ENCODE measurements at places on chromosomes 1 and 21. TPM values are rescaled to one million over a fixed set of nuclear protein-coding genes. Genes with fewer than 3 reads are reported as not detected.

PTCH2 gene
- total RNA-seq: 2.4 TPM

VANGL1 gene
- 14.8 TPM for total RNA-seq

UROD gene
- 54.5 TPM for total RNA-seq

KRTAP22-1 gene
- total RNA-seq: not detected

UMODL1 gene
- 0.28 TPM for total RNA-seq

KCNA2 gene
- total RNA-seq: 2.6 TPM

SELL gene
- 190 TPM for total RNA-seq

FAM151A gene
- total RNA-seq: not detected

RXFP4 gene
- not detected for total RNA-seq

MAN1A2 gene
- total RNA-seq: 87.1 TPM

IFNGR2 gene
- 3.6 TPM for total RNA-seq

CHRNB2 gene
- total RNA-seq: not detected

GJA8 gene
- not detected for total RNA-seq

STUM gene
- total RNA-seq: not detected

NKAIN1 gene
- total RNA-seq: not detected

SRSF10 gene
- 281 TPM for total RNA-seq

Data from natural killer cell (primary cell).